ENCODE measurements at places on chromosomes 7 and 10.

DNA sequence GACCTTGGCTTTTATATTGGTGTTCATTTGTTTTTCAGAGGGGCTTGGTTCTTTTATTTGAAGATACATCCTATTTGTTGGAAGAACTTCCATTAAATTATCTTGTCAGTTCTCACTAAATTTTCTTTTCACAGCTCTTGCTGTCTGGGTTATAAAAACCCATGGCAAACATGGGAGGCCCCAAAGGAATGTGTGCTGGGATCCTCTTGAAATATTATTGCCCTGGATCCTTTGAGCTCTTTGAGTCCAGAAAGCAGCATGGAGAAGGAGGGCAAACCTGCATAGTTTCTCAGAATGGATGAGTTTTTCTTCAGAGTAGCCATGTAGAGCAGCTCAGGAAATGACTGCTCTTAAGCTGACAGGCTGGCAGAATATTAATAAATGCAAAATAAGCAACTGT lies 187.4 kb downstream of the CTTNBP2 start:
- no peaks in the 10 kb centered on the region for H3K36me3 ChIP-seq
- H3K4me1 ChIP-seq, result no peaks in the 10 kb centered on the region
- no peak for DNase-seq
- no peaks in the 10 kb centered on the region for H3K27me3 ChIP-seq
- H3K4me3 ChIP-seq, result no peak overlapping the region

DNA sequence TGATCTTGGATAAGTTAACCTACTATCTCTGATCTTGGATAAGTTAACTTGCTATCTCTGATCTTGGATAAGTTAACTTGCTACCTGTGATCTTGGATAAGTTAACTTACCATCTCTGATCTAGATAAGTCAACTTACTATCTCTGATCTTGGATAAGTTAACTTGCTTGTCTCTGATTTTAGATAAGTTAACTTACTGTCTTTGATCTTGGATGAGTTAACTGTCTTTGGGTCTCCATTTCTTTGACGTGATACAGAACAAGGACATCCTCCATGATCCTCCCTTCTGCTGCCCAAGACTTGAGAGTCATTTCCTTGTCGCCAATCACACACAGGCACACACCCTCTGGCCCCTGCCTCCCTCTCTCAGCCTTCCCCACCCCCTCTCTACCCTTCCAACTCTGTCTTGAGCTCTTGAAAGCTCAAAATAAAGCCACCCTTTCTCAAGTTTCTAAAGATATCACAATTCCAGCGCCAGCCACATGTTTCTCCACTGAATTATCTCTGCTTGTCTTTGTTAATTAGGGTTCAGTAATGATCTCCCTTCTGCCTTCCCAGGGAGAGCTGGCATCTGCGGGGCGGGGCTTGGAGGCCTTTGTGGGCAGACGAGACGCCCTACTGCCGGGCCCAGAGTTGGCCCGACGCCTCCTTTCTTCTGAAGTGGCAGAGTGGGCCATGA lies 85.1 kb upstream of the GTF2I start:
- no peaks in the 10 kb centered on the region for H3K36me3 ChIP-seq
- H3K27me3 ChIP-seq, result no peaks in the 10 kb centered on the region
- no peaks in the 10 kb centered on the region for H3K4me1 ChIP-seq
- no peak overlapping the region for H3K27ac ChIP-seq

- no peak overlapping the region for H3K4me3 ChIP-seq
- H3K4me1 ChIP-seq, result no peaks in the 10 kb centered on the region
- DNase-seq, result no peak
- H3K36me3 ChIP-seq, result no peaks in the 10 kb centered on the region
Observed at GRCh38 chr7:34825221-34825620, 167.2 kb downstream of the NPSR1 start.

GRCh38 chr10:49207936-49208487 lies 19.8 kb upstream of the TMEM273 start:
- no peaks in the 10 kb centered on the region for H3K36me3 ChIP-seq
- H3K27ac ChIP-seq, result no peak overlapping the region
- DNase-seq, result no peak
- H3K27me3 ChIP-seq, result no peaks in the 10 kb centered on the region

GRCh38 chr10:123868038-123869019 lies 23.3 kb downstream of the CPXM2 start:
- no peak for DNase-seq
- H3K27ac ChIP-seq, result no peak overlapping the region
- H3K4me1 ChIP-seq, result no peaks in the 10 kb centered on the region
- no peaks in the 10 kb centered on the region for H3K27me3 ChIP-seq

DNA sequence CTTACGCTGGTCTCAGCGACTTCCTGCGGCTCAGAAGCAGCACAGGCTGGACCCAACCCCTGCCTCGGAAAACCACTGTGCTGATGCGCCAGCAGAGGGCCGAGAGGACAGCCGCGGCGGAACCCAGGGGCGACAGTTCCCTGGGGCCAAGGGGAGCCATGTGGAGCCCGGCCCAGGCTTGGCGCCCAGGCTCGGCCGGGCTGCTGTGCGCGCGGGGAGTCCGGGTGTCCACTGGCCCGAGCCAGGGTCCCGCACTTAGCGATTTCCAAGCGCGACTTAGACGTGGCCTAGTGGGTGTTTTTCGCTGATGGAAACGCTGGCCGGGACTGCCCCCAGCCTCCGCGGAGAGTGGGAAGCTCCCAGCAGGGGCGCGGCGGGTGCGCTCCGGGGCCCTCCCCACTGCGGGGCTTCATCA lies 18.6 kb upstream of the ZNF32 start:
- H3K36me3 ChIP-seq, result no peaks in the 10 kb centered on the region
- no peaks in the 10 kb centered on the region for H3K27me3 ChIP-seq
- peak overlapping the region; percentile 3 for H3K4me3 ChIP-seq
- H3K27ac ChIP-seq, result no peak overlapping the region
- no peak for DNase-seq
- no peaks in the 10 kb centered on the region for H3K4me1 ChIP-seq

DNA sequence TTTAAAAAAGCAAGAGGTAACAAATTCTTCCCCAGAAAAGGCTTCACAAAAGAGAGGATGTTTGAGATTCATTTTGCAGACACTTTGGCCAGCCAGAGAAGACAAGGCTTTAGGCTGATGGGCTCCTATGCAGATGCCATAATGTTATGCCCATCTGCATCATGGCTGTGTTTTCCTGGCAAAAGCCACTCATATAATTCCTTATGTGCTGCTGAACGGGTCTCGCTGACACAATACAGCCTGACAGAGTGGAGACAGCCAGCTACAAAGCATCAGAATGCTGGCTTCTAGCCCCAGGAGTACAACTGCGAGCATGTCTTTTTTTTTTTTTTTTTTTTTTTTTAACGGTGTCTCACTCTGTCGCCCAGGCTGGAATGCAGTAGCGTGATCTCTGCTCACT lies 1157.4 kb upstream of the AUTS2 start:
- H3K4me1 ChIP-seq, result no peaks in the 10 kb centered on the region
- H3K4me3 ChIP-seq, result no peak overlapping the region
- no peaks in the 10 kb centered on the region for H3K36me3 ChIP-seq
- H3K27me3 ChIP-seq, result no peaks in the 10 kb centered on the region
- no peak for DNase-seq
- H3K27ac ChIP-seq, result no peak overlapping the region

GRCh38 chr10:117439243-117439912 lies 64.1 kb upstream of the PDZD8 start:
- H3K36me3 ChIP-seq, result no peaks in the 10 kb centered on the region
- no peak overlapping the region for H3K4me3 ChIP-seq
- no peak overlapping the region for H3K27ac ChIP-seq
- no peaks in the 10 kb centered on the region for H3K27me3 ChIP-seq
- no peaks in the 10 kb centered on the region for H3K4me1 ChIP-seq

DNA sequence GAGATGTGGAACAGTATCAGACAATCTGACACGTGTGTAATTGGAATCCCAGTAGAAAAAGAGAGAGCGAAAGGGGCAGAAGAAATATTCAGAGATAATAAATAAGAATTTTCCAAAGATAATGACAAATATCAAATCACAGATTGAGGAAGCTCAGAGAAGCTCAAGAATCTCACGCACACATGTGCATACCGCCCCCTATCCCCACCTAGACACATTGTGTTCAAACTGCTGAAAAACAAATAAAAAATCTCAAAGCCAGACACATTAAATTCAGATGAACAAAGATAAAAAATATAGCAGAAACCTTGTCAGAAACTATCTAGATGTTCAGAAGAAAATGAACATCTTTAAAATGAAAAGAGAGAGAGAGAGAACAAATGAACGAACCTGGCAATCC lies 17.2 kb downstream of the SFR1 start:
- DNase-seq, result no peak
- H3K4me1 ChIP-seq, result no peaks in the 10 kb centered on the region
- H3K27ac ChIP-seq, result no peak overlapping the region
- H3K4me3 ChIP-seq, result no peak overlapping the region

DNA sequence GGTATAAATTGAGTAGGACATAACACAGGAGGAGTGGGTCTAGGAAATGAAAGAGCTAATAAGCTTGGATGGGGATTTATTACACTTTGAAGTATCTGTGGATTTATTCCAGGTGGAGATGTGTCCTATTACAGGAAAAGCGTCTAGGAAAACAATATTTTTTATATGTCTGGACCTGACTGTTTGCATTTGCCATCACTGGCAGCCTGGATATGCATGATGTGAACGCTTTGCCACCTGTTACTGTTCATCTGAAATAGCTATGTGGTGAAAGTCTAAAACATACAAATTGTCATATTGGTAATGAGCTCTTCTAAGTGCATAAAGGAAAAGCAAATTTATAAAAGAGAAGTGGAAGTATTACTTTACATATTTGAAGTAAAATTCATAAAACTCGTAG lies 31.6 kb upstream of the AGMO start:
- H3K4me3 ChIP-seq, result no peak overlapping the region
- no peak for DNase-seq
- no peak overlapping the region for H3K27ac ChIP-seq
- no peaks in the 10 kb centered on the region for H3K27me3 ChIP-seq

- DNase-seq, result peak; percentile 18
- no peaks in the 10 kb centered on the region for H3K36me3 ChIP-seq
- no peaks in the 10 kb centered on the region for H3K27me3 ChIP-seq
Observed at GRCh38 chr10:25059990-25060389, 43.6 kb downstream of the THNSL1 start.

DNA sequence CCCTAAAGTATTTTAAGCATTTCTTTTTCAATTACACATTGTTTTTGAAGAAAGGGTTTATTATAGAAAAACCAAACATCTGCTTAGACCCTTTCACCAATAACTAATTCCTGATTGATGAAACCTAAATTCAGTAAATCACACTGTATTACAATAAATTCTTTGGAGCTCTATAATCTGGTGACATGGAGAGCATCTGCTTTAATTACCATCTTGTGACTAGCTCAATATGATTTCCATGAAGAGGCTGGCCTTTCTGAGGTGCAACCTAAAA lies 9.7 kb downstream of the HYCC1 start:
- DNase-seq, result no peak
- H3K27ac ChIP-seq, result no peak overlapping the region
- no peak overlapping the region for H3K4me3 ChIP-seq
- no peaks in the 10 kb centered on the region for H3K4me1 ChIP-seq
- H3K27me3 ChIP-seq, result no peaks in the 10 kb centered on the region
- H3K36me3 ChIP-seq, result no peaks in the 10 kb centered on the region

DNA sequence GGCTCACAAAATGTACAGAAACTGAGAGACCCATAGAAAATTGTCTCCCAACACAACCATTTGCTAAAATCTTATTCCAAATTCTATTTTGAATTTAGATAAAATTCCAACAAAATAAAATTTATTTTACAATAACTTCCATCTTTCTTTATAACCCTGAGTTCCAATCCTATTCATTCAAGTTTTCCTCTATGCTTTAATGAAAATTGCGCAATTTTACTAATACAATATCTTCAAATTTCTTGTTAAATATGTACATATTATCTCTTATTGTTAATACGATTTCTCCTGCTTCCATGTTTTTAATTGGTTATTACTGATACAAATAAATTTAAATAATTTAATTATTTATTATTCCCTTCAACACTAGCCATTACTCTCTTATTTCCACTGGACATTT lies 645.2 kb upstream of the COBL start:
- no peaks in the 10 kb centered on the region for H3K36me3 ChIP-seq
- no peaks in the 10 kb centered on the region for H3K27me3 ChIP-seq
- H3K4me1 ChIP-seq, result no peaks in the 10 kb centered on the region
- no peak for DNase-seq
- H3K4me3 ChIP-seq, result no peak overlapping the region

DNA sequence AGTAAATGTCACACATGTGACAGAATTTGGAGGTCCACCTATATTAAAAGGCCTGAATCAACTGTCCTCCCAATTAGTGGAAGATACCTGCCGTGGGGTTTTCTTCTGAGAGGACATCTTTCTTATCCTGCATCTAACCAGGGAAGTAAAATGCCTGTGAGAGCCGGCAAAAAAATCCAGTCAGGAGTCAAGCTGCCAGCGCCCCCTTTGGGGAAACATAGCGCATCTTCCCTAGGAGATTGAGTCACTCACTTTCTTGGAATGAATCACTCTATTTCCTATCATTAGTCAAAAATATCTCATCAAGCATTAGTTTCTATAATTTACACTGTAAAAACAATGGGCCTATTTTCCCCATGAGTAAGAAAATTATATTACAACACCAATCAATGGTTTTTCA lies 66.4 kb upstream of the ANK3 start:
- no peaks in the 10 kb centered on the region for H3K4me1 ChIP-seq
- H3K36me3 ChIP-seq, result no peaks in the 10 kb centered on the region

- DNase-seq, result no peak
- no peak overlapping the region for H3K27ac ChIP-seq
Observed at GRCh38 chr7:40175725-40176510, 41.1 kb downstream of the SUGCT start.

DNA sequence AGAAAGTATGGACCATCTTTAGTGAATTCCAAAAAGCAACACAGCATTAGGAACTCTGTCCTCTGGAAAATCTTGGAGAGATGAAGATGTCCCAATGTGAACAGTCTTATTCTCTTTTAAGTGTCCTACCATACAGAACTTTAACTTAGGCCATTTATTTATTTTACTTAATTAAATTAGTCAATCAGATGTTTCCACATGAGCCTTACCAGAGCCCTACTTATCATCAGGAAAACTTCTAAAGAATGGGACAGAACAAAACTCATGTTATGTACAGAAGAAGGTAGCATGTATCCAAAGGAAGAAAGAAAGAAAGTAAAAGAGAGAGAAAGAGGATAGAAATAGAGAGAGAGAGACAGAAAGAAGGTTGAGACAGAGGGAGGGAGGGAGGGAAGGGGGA lies 276.4 kb downstream of the ETV1 start:
- no peak overlapping the region for H3K27ac ChIP-seq
- H3K36me3 ChIP-seq, result no peaks in the 10 kb centered on the region
- H3K4me1 ChIP-seq, result no peaks in the 10 kb centered on the region
- DNase-seq, result no peak
- H3K27me3 ChIP-seq, result no peaks in the 10 kb centered on the region

DNA sequence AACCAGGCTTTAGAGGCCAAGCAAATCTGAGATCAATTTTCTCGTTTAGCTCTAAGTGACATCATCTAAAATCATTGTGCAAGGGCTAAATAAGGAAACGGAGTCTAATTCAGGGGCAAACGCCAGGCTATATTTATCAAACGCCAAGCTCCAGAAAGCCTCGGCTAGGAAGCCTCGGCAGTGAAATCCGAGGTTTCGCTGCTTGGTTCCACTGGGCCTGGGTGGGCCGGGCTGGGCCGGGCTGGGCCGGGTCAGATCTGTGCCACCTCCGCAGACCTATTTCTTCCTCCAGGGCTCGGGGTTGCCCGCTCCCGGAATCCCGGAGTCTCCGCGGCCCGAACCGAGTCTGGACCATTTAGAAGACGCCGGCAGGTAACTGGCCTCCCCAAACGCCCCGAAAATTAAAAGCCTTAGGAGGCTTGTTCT lies 459 bp upstream of the FEZF1 start:
- H3K36me3 ChIP-seq, result no peaks in the 10 kb centered on the region
- H3K4me1 ChIP-seq, result peaks cover 8% of the 10 kb centered on the region
- H3K27me3 ChIP-seq, result peaks cover 88% of the 10 kb centered on the region
- no peak for DNase-seq
- H3K27ac ChIP-seq, result no peak overlapping the region
- no peak overlapping the region for H3K4me3 ChIP-seq
